ENCODE measurements at places on chromosomes 5 and 9.

- H3K4me3 ChIP-seq: no peak overlapping the region
- H3K27ac ChIP-seq: no peak overlapping the region
- no peak for DNase-seq
Observed at GRCh38 chr5:117800261-117800660, 1188.1 kb downstream of the DTWD2 start.

GRCh38 chr5:89904442-89904841 lies 505.1 kb downstream of the CETN3 start:
- no peak overlapping the region for H3K4me3 ChIP-seq
- no peak for DNase-seq
- H3K4me1 ChIP-seq: no peaks in the 10 kb centered on the region

DNA sequence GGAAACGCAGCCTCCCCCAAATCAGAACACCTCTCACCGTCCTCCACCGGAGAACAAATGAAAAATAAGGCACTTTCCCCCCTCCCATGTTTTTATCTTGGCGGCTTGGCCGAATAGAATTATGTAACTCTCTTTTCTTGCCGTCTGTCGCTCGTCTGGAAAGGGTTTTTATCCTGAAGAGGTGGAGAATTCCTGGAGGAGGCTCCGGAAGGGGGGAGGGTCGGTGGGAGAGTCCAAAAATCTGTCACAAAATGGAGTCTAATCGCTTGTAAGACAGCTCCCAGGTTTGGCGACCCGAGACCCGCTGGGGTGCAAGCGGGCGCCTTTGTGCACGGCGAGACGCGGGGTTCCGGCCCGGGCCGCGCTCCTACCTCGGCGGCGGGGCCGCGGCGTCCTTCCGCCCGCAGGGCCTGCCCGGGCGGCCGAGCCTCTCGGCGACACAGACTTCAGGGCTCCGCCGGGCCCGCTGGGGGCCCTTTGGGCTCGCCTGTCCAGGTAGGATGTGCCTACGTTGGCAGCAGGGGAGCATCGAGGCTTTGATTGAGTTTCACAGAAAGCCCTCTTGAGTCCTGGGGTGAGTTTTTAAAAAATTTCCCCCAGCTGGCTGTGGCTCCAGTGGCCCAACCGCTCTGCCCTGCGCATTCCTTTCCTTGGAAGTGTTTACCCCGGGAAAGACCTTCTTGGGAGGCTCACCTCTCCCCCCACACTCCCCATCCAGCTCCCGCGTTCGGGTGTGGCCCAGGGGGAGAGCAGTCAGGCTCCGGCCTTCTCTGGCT lies 5.0 kb downstream of the LMX1B start:
- H3K27me3 ChIP-seq: peaks cover 84% of the 10 kb centered on the region
- H3K4me3 ChIP-seq: no peak overlapping the region
- H3K4me1 ChIP-seq: peaks cover 4% of the 10 kb centered on the region
- no peaks in the 10 kb centered on the region for H3K36me3 ChIP-seq
- DNase-seq: no peak

DNA sequence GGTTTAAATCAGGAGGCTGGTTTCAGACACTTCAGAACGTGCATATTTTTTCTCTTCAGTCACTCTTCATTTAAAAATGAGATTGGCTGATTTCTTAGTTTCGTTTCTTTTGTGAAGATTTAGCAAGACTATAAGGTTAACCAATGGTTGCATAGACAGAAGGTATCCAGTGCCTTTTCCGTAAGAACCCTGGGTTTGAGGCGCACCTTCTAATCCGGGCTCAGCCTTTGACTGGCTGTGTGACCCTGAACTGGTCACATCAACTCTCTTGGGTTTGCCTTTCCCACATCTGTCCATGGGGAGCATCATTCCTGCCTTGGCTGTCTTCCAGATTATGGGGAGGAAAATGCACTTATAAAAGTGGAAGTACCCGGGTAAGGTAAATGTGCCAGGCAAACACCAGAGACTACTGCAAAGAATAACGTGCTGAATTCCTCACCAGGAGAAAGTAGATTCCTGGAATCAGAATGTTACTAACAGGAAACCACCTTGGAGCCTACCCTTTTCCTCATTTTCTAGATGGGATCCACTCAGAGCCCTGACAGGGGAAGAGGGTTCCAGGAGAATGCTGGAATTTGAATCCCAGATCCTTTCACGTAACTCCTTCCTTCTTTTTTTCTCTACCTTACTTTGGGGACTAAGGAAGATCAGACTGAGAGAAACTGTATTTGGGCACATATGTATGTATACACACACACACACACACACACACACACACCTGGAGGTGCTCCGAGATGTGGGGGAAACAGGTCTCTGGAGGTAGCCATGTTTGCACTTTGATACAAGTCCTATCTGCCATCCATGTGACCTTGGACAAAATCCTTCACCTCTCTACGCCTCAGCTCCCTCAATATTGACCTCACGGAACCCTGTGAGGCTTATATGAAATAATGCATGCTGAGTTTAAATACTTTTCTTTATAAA lies 6.8 kb downstream of the HAND1 start:
- no peak overlapping the region for H3K4me3 ChIP-seq
- H3K27me3 ChIP-seq: peaks cover 79% of the 10 kb centered on the region
- H3K4me1 ChIP-seq: peaks cover 20% of the 10 kb centered on the region
- no peak for DNase-seq
- H3K36me3 ChIP-seq: peaks cover 8% of the 10 kb centered on the region
- H3K27ac ChIP-seq: no peak overlapping the region

DNA sequence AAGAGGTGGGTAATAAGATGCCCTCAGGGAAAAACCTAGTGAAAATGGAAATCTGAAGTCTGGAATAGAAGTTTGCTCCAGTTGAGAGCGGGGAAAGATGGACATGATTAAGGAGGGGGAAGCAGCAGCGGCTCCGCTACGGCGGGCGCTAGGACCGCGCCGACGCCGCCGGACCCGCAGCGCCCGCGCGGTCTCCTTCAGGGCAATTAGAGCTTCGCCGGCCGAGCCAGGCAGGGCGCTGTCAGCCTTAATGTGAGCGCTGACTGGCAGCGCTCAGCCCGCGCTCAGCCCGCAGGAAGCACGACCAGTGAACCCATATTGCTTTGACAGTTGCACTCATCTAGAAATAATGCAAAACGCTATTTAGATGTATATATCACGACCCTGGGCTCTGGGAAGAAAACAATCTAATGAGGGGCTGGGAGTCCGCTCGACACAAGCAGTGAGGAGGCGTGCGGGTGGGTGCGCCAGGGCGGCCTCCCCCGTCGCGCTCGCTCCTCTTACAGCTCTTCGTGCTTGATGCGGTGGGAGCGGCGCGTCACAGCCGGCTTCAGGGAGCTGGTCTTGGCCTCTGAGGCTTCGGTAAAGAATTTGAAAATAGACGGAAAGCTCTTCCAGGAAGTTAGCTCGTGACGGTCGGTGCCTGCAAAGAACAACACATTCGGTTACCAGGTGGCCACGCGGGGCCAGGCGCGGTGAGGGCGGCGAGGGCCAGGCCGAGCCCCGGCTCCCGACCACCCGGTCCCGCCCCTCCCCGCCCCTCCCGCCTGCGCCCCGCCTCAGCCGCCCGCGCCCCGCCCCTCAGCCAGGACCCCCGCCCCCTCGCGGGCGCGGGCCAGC lies 37.7 kb downstream of the NR2F1 start:
- peak; percentile 25 for DNase-seq
- peak overlapping the region; percentile 29 for H3K27ac ChIP-seq
- H3K27me3 ChIP-seq: peaks cover 44% of the 10 kb centered on the region
- H3K4me1 ChIP-seq: peaks cover 10% of the 10 kb centered on the region

GRCh38 chr9:91162784-91163443 lies 198.8 kb downstream of the AUH start:
- peak overlapping the region; percentile 82 for H3K4me3 ChIP-seq
- no peaks in the 10 kb centered on the region for H3K27me3 ChIP-seq
- H3K4me1 ChIP-seq: peaks cover 70% of the 10 kb centered on the region

DNA sequence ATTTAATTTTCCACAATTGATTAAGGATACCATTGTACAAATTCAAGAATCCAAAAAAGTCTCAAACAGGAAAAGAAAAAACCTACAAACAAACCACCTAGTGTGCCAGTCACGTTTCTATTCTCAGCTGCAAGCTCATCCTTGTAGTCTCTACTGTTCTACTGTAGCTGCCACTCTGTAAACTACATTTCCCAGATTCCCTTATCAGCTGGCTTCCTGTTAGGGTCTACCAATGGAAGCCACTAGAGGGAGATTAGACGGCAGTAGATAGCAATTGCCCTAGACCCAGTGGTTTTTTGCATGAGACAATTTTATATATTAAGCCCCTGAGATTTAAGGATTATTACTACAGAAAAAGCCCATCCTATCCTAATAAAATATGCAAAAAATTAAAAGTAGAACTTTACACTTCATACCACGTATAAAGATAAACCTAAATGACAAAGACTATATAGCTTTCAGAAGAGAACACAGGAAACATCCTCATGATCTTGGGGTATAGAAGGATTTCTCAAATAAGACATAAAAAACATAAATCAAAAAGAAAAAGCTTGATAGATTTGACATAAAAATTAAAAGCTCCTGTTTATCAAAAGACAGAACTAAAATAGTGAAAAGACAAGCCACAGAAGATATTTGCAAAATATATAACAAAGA lies 37.4 kb downstream of the P4HA2 start:
- peaks cover 5% of the 10 kb centered on the region for H3K4me1 ChIP-seq
- H3K27ac ChIP-seq: no peak overlapping the region
- no peak for DNase-seq
- H3K4me3 ChIP-seq: no peak overlapping the region
- peaks cover 8% of the 10 kb centered on the region for H3K27me3 ChIP-seq

DNA sequence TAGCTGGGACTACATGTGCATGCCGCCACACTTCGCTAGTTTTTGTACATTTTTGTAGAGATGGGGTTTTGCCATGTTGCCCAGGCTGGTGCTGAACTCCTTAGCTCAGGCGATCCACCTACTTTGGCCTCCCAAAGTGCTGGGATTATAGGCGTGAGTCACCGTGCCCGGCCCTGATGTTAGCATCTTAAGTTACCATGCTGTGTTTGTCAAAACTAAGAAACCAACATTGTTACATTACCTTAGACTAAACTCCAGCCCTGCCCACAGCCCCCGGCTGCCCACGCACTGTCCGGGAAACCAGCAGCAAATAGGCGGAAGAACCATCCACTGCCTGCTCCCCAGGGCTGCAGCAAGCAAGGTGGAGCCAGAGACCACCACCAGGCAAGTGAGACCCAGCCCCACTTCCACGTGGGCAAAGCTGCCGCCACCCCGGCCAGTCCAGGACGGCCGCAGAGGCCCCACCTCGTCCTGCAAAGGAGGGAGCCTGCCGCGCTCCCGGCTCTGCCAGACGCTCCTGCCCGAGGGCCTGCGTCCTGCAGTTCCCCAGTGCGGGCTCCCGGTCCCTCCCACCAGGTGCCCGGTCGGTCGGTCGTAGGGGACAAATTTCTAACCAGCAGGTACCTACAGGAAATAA lies 35.7 kb upstream of the TXN start:
- H3K36me3 ChIP-seq: no peaks in the 10 kb centered on the region
- peaks cover 4% of the 10 kb centered on the region for H3K27me3 ChIP-seq
- H3K27ac ChIP-seq: no peak overlapping the region
- no peak for DNase-seq
- H3K4me1 ChIP-seq: no peaks in the 10 kb centered on the region
- H3K4me3 ChIP-seq: no peak overlapping the region

DNA sequence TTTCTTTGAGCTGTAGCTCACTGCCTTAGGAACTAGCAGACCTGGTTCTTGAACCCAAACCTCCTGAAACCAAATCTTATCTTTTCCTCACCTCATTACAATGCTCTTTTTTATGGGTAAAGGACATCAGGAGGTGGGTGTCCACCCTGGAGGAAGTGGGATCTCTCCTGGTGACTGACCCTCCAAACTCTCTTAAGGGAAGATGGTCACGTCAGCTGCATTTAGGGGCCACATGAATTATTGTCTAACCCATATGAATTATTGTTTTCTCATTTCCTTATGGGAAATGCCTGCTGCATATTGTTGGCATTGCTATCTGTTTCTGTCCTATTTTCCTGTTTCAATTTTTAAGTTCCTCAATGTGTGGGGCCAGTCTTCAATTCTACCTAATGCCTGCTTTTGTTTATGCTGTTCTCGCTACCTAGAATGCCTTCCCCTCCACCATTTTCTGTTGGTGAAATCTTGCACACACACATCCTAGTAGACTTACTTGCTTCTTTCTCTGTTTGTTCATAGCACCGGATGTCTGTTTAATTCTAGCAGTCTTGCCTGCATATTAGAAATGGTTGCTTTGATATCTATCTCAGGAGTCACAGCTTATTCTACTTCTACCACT lies 22.0 kb upstream of the SPINK1 start:
- H3K36me3 ChIP-seq: no peaks in the 10 kb centered on the region
- no peak for DNase-seq
- H3K27me3 ChIP-seq: peaks cover 14% of the 10 kb centered on the region
- H3K4me3 ChIP-seq: no peak overlapping the region
- peaks cover 5% of the 10 kb centered on the region for H3K4me1 ChIP-seq
- H3K27ac ChIP-seq: no peak overlapping the region

GRCh38 chr5:179268966-179269693 lies 76.1 kb downstream of the ADAMTS2 start:
- no peaks in the 10 kb centered on the region for H3K36me3 ChIP-seq
- no peak overlapping the region for H3K4me3 ChIP-seq
- H3K27ac ChIP-seq: no peak overlapping the region

GRCh38 chr5:66145737-66146136 lies 1.6 kb downstream of the SREK1 start:
- peaks cover 2% of the 10 kb centered on the region for H3K27me3 ChIP-seq
- H3K4me3 ChIP-seq: peak overlapping the region; percentile 96
- DNase-seq: no peak
- peaks cover 6% of the 10 kb centered on the region for H3K36me3 ChIP-seq
- H3K27ac ChIP-seq: peak overlapping the region; percentile 95
- H3K4me1 ChIP-seq: peaks cover 53% of the 10 kb centered on the region

- no peak overlapping the region for H3K4me3 ChIP-seq
- no peaks in the 10 kb centered on the region for H3K27me3 ChIP-seq
- no peak for DNase-seq
- no peak overlapping the region for H3K27ac ChIP-seq
Observed at GRCh38 chr5:45508135-45508534, 188.0 kb downstream of the HCN1 start.

DNA sequence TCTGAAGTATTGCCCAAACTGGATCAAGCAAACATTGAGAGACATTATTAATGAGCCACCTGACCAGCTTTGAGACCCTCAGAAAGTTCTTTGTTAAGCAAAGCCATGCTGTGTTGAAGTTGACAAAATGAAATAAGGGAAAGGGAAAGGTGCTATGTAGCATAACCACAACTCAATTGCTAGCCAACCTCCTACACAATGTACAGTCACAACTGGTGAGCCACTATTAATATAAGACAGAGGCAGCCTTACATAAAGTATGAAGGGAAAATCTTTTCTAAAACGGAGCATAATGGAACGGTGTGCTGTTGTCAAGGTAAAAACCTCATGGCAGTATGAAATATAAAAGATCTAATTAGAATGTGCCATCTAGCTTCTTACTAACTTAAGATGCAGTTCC lies 375.8 kb upstream of the ST8SIA4 start:
- no peak overlapping the region for H3K27ac ChIP-seq
- H3K27me3 ChIP-seq: no peaks in the 10 kb centered on the region
- H3K4me1 ChIP-seq: no peaks in the 10 kb centered on the region
- no peak overlapping the region for H3K4me3 ChIP-seq
- H3K36me3 ChIP-seq: no peaks in the 10 kb centered on the region

- no peak overlapping the region for H3K27ac ChIP-seq
- no peak for DNase-seq
- H3K27me3 ChIP-seq: no peaks in the 10 kb centered on the region
- H3K36me3 ChIP-seq: peaks cover 23% of the 10 kb centered on the region
Observed at GRCh38 chr5:177070536-177071191, 16.1 kb upstream of the FGFR4 start.

All from activated T-helper 1 cell treated with anti-CD3 and anti-CD28 coated beads, Interleukin-12 subunit alpha, Interleukin-12 subunit beta, Interleukin-2, Interleukin-4 antibody, amounts not matched to agents 30 ng/mL and 10 ng/mL and 1 ng/mL, durations not matched to agents 14 hours and 24 hours and 36 hours (primary cell).